Left cardiac atrium (tissue), 4 donors: ENCODE measurements at places on chromosomes 11 and 22. TPM values are rescaled to one million over a fixed set of nuclear protein-coding genes. Genes with fewer than 3 reads are reported as not detected.

DNA sequence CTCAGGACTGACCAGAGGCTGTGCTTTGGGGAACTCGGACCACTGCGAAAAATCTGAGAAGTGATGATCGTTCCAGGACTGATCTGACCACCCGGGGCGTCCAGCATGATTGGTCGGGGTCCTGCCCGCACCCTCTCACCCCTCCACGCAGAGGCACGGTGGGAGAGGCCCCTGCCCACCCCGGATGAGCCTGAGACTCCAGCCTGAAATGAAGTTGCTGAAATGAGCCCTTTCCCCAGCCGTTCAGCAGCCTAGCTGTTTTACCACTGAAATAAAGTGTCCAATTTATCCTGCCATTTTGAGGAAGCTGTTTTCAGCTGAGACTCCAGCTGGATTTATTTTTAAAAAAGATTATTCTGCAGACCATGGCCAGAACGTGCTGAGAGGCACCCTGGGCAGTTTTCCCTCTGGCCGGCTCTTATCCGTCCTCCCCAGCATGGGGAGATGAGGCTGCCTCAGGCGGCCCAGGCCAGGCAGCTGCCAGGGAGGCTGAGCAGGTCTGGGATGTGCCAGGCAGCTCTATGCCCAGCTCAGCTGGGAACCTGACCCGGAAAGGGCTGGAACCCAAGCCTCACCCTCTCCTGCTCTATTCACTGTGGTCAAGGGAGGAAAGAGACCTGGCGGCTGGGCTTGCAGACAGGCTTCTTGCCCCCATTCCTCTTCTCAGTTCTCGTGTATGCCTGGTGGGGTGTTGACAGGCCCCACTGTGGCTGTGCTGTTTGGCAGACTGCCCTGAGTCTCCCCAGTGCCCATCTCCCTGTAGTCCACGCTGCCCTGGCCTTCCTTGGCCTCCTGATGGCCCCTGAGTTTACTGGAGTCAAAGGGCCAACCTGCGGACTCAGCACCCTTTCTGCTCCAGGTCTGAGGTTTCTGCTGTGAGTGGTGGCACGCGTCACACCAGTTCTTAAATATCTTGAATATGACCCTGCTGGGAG is 161.0 kb upstream of the B3GAT1 start:
- DNase-seq, result no peak

- DNase-seq, result no peak
These were observed 14.6 kb downstream of the FAM83F start for GRCh38 chr22:40009292-40009774.

DNA sequence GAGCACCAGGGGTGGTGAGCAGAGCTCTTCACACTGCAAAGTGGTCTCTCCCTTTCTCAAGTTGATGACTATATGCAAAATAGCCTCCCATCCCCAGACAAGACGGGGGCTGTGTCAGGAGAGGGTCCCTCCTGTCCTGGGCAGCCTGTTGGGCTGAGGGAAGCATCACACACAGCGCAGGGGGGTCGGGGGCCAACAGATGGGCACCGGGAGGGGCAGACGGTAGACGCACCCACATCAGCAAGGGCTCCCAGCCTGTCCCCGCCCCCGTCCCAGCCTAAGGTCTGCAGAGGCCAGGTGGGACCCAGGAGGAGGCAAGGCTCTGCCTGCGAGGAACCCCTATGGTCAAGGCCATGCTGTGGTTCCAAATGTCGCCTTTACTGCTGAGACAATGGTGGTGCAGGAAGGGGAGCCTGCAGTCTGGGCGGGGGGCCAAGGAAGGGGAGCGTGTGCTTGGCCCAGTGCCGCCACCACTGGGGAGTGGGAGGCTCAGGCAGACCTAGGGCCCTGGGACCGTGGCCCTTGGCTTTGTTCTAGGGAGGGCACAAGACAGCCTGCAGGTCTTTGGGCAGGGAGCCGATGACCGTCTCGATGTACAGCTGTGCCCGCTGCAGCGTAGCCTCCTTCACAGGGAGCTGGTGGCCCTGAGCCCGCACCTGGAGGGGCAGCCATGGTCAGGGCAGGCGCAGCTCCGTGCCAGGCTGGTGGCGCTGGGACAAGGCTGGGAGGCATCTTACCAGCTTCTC is 4.3 kb upstream of the PLXNB2 start:
- no peak for DNase-seq

DNA sequence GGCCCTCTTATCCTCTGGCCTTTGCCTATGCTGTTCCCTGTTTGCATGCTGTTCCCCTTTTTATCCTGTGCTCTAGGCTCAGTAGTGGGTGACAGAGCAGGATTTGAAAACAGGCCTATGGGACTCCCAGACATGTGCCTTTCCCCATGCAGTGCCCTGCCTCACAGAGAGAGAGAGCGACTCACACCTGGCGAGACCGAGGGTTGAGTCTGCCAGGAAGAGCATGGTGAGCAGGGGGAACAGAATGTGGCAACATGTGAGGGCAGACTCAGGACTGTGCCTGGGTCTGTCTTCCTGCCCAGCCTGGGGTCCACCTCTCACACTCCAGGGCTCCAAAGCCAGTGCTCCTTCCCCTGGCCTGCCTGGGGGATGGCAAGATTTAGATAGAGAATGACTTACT is 75.0 kb downstream of the NFAM1 start:
- no peak for DNase-seq

Gene RIMBP3B
- total RNA-seq, result not detected

Gene OTOG
- total RNA-seq, result not detected

Gene FAT3
- 0.77 TPM for total RNA-seq
